ENCODE measurements at places on chromosomes 5 and 9.

DNA sequence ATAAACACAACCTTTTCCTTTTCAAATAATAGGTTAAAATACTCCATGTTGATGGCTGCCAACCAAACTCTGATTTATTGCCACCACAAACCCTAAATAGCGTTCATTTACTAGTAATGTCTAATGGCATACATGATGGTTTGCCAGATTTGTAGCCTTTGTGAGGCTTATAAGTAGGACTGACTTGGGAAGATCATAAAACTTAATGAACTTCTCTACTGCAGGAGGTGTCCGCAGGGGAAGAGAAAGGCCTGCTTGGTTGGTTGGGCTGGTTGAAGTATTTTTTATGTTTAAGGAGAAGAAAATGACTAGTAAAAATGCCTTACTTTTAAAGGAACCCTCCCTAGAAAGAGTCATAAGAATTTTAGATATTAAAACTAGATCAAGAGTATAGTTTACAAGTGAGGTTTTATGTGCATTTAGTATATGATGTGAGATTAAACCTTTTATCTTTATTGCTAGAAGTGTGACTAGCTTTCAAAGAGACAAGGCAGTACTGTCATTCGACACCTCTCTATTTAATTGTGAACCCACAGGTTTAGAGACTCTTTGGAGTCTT is 5.0 kb downstream of the PBX3 start:
- DNase-seq, result peak; percentile 19

DNA sequence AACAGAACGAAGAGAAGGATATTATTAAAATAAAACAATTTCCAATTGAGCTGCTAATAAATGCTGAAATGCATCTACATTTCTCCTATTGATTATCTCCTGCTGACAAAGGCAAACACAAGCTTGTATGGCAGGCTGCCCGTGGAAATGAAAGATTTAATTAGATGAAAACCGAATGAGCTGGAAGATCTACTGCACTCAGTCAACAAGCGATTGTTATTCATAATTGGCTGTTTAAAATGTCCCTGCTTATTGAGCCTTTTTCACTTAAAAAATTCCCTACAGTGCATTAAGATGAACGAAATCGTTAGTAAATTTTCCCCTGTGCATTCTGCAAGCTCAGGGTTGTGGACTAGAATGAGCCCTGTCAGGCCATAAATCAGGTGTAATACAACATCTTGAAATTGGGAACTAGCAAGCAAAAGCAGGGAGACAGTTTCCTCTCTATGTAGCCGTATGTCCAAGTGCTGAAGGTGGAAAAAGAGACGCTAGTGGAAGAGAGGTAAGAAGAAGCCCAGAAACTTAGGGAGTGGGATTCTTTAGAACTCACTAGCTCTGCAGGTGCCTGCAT is 28.5 kb upstream of the KIF4B start:
- no peak for DNase-seq

GRCh38 chr5:11452852-11453251 is 451.4 kb downstream of the CTNND2 start:
- no peak for DNase-seq

DNA sequence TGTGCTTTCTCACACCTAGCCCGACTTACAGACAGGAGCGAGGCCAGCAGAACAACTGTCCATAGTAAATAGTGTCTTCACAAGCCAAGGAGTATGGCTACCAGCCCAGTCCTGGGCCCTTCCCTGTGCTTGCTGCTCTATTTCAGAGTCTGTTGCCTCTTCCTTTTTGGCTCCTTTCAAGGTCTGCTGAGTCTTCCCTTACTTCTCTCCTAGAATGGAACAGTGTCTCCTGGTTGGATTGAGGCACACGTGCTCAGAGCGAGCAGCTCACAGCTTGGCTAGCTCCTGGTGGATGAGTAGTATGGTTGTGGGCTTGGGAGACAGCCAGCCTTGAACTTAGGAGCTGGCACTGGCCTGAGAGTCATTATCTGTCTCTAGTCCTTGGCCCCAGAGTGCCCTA is 72.8 kb downstream of the TLE4 start:
- DNase-seq, result no peak

DNA sequence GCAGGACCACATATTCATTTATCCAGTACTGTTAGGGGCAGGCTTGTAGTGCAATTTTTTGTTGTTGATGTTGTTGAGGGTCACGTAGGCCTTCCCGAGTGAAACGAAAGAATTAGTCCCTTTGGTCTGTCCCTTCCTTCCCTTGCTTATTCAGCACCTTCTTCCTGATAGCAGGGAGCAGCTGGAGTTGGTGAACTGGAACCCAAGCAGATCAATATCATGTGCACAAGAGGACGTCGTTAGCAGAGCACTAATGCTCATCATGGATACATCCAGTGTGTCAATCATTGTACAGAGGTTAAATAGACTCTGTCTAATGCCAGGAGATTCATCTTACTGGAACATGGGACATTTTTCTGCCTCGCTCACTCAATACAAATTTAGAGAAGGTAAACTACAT is 33.0 kb upstream of the MAP1B start:
- no peak for DNase-seq

DNA sequence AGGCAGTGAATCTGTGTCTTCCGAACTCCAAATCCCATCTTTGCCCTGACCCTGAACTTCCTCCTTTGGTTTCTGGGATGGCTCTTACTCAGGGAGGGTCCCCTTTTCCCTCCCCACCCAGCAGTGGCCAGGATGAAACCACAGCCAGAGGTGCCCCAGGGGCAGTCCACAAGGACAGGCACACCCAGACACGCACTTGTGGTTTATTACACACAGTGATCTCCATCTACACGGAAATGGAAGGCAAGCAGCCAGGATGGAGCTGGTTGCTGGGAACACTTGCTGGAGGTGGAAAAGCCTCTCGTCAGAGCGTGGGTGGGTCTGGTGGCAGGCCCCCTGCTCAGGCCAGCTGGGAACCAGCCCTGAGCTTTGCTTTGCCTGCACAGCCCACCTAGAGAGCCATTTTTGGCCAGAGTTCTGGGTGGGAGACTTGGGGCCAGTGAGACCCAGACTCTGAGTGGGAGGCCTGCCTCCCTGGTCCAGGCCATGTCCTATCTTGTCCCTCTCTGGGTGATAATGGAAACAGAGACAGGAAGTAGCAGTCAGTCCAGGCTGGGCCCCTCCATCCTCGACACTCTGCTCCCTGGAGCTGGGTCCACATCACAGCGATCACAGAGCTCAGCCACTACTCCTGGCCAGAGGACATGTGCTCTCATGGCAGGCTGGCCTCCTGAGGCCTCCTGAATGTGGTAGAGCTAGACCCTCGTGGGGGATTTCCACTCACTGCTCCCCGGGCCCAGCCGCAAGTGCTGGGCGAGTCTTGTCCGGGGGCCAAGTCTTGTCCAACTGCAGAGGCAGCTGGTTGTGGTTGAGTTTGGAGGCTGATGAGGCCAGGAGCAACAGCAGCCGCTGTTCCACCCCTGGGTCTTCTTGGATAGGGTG is 5.1 kb upstream of the PHYKPL start:
- no peak for DNase-seq

- DNase-seq, result peak; percentile 20
Measured at GRCh38 chr9:96031366-96031824, 155.9 kb downstream of the ERCC6L2 start.

DNA sequence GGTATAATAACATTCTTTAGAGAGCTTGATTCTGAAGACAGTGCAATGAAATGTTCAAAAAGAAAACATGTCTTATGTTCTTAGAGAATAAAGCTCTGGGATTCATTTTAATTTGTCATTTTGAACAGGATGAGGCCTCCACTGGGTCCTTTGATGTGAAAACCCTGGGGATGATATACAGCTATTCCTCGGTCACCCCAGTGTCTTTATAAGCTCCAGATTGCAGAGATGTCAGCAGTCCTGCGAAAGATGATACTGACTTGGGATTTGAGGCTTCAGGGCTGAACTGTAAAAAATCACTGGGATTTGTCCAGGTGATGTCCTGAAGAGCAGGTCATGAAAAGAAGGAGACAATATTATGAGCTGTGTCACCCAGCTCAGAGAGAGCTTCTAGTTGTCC is 529.7 kb upstream of the ZNF608 start:
- DNase-seq, result no peak

- DNase-seq, result no peak
Measured at GRCh38 chr5:144328980-144329379, 158.3 kb downstream of the KCTD16 start.

GRCh38 chr5:51882647-51883046 is 499.4 kb downstream of the ISL1 start:
- DNase-seq, result no peak

DNA sequence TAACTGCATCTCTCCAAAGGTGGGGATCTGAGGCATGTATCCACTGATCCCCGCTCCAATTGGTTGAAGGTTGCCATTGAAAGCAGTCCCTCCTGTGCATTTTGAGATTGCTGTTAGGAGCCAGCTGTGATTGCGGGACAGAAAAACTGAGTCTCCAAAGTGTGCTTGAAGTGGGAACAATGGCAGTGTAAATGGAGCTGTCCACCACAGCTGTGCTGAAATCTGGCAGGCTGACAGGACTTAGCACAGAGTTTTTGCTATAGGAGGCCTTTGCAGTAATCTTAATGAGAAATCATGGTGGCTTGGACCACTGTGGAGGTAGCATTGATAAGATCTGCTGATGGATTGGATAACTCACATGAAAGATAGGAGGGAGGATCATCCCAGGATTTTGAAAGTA is 3.3 kb downstream of the RNF20 start:
- no peak for DNase-seq

GRCh38 chr5:135323227-135323626 is 75.8 kb downstream of the MACROH2A1 start:
- no peak for DNase-seq

- DNase-seq, result no peak
Measured at GRCh38 chr5:43649256-43649655, 46.3 kb downstream of the NNT start.

- no peak for DNase-seq
Measured at GRCh38 chr5:8060235-8060952, 191.4 kb downstream of the MTRR start.

- DNase-seq, result no peak
Measured at GRCh38 chr5:139925650-139926640, 117.2 kb downstream of the NRG2 start.

GRCh38 chr9:116288658-116289057 is 135.1 kb downstream of the PAPPA start:
- DNase-seq, result no peak

DNA sequence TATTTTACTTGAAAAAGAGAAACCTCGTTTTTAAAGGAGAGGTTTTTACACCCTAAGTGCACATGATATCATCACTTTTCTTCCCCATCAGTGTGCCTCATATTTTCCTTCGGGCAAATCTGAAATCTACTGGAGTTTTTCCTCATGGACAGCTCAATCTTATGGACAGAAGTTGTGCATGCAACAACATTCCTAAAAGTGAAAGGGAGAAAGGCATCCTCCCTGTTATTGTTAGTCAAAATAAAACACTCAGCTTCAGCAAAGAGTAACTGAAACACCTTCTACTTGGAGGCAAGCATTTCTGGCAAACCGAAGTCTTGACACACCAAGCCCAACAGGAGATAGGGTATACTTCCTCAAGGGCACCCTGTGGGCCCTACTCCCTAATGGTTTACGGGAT is 217.9 kb downstream of the BNC2 start:
- DNase-seq, result no peak

DNA sequence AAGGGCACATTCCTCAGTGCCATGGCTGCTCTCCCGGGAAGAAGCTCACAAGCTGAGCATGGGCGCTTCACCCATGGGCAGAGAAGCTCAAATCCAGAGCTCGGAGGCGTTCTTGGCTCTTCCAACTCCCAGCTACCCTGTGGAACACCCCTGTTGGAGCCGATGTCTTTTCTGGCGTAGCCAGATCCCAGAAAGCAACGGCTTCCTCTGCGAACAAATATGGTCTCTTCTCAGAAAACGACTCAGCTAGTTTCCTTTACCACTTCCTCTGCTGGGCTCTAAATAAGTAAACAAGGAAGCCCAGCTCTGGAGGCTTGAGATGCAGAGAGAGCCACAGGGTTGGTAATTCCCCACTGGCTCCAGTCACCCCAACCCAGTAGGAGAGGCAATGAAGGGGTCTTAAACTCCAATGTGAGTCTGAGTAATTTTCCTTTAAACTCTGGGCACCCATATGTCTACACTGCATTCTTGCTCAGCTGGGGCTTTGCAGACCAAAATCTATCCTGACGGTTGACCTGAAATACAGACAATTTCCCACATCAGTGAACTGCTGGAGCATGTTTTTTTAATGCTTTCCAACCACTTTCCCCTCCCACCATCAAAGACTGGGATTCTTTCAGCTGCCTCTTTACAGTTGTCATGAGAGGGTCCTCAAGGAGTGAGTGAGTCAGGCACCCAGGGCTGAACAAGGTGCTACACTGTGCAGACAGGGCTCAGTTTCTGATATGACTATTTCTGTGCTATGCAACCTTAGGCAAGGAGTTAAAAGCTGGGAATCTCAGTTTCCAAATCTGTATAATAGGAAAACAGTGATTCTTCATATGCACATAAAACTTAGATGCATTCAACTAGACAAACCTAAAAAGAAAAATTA is at the start of gene LCP2:
Gene LCP2, minus strand, starts transcription at position 189 of the 874 bp plus-strand sequence. Its CDS starts 166 bp downstream, at position 23.
- peak; percentile 79 for DNase-seq

GRCh38 chr9:38075272-38075671 is 6.2 kb upstream of the SHB start:
- no peak for DNase-seq

- DNase-seq, result no peak
Measured at GRCh38 chr5:1731091-1731639, 68.5 kb downstream of the MRPL36 start.

DNA sequence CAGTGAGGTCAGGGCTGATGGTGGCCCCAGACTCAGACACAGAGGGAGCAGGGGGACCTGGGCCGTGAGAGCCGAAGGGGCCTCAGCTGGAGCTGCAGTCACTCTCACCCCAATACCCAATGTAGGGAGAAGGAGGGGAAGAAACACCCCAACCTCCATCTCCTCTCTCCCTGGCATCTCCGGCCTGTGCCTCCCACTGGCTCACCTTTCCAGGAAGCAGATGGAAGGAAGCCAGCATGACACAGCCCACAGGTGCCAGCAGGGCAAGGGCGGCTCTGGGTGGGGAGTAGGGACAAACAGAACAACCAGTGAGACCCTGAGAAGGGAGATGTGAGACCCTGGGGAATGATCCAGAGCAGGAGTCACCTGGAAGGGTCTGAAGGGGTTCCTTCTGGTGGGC is 3.0 kb upstream of the CRB2 start:
- no peak for DNase-seq

DNA sequence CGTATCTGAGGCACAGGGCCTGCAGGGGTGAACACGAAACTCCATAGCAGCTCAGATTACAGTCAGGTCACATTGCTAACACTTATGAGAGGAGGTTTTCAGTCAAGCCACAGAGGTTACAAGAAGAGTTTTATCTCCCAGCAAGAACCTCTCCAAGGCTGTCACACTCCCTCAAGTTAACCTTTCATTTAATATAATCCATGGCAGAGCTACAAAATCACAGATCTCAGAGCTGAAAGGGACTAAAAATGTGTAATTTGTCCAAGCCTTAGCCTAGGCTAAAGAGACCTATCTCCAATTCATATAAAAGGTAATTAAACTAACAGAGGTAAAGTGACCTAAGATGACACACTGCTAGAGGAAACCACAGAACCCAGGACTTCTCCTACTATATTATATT is 57.2 kb downstream of the MLANA start:
- DNase-seq, result no peak

GRCh38 chr5:122111460-122111859 is 17.9 kb upstream of the ZNF474 start:
- no peak for DNase-seq
